ENCODE measurements at places on chromosomes 7 and 10.
A peak's percentile ranks its signal among the peaks of the same experiment; 100 is the strongest.

- no peak for DNase-seq
- H3K27ac ChIP-seq, result no peak overlapping the region
- H3K27me3 ChIP-seq, result no peaks in the 10 kb centered on the region
- no peaks in the 10 kb centered on the region for H3K4me1 ChIP-seq
- H3K36me3 ChIP-seq, result no peaks in the 10 kb centered on the region
- no peak overlapping the region for H3K4me3 ChIP-seq
Observed at GRCh38 chr7:111681242-111681641, 119.0 kb upstream of the IMMP2L start.

- H3K4me3 ChIP-seq, result no peak overlapping the region
- no peaks in the 10 kb centered on the region for H3K27me3 ChIP-seq
- H3K36me3 ChIP-seq, result no peaks in the 10 kb centered on the region
- DNase-seq, result no peak
- H3K4me1 ChIP-seq, result no peaks in the 10 kb centered on the region
Observed at GRCh38 chr7:23913016-23913415, 203.0 kb downstream of the STK31 start.

DNA sequence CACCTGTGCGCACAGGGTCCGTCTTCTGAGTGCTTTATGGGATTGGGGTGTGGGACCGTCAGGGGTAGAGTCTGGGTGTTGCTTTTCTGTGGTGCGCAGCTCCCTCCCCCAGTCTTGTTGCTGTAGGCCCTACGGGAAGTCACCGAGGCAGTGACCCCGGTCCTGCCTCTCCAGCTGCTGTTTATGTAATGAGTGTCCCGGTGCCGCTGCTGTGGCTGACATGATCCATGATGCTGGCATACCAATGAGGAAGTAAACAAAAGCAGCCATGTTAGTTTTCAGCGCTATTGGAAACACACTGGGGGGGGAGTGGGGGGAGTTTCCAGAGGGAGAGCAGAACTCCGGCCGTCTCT lies 1.1 kb downstream of the TRIM8 start:
- peak overlapping the region; percentile 99 for H3K27ac ChIP-seq
- H3K36me3 ChIP-seq, result peaks cover 15% of the 10 kb centered on the region
- H3K4me1 ChIP-seq, result peaks cover 41% of the 10 kb centered on the region
- H3K4me3 ChIP-seq, result peak overlapping the region; percentile 94
- DNase-seq, result peak; percentile 92

GRCh38 chr7:27161214-27161720 lies 4.1 kb downstream of the HOXA9 start:
- peaks cover 16% of the 10 kb centered on the region for H3K4me1 ChIP-seq
- no peak for DNase-seq
- no peaks in the 10 kb centered on the region for H3K36me3 ChIP-seq
- H3K27ac ChIP-seq, result no peak overlapping the region

DNA sequence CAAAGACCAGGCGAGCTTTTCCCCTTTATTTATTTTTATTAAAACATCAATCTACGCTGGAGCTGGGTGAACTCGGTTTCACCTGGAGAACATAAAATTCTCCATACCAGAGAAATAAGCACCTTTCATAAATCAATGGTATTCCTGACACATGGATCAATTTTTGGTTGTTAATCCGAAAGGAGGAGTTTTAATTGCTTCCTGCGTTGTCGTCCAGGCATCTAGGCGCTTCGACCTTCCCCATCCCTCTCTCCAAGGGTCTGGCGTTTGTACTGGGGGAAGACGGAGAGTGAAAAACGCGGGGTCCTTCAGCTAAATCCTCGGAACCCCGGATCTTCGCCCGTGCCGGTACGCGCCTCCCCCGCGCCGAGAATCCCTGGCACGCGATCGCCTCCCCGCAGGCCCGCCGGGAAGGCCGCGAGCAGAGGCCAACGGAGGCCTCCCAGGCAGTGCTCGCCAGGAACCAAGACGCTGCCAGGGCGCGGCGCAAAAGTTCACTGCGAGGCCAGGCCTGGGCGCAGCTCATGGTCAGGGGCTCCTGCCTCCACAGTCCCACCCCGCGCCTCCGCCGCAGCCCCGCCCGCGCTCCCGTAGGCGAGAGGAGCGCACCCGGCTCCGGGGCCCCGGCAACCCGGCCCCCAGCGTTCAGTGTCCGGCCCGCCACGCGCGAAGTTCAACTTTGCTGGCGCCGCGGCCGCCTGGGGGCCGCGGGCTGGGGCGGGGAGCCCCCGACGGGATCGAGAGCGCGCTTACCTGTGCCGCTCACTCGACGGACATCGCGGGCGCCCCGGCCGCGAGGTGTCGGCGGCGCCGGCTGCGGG lies 8.3 kb upstream of the EBF3 start:
- no peak overlapping the region for H3K27ac ChIP-seq
- H3K4me1 ChIP-seq, result peaks cover 23% of the 10 kb centered on the region
- no peak for DNase-seq
- H3K27me3 ChIP-seq, result peaks cover 42% of the 10 kb centered on the region
- no peak overlapping the region for H3K4me3 ChIP-seq

DNA sequence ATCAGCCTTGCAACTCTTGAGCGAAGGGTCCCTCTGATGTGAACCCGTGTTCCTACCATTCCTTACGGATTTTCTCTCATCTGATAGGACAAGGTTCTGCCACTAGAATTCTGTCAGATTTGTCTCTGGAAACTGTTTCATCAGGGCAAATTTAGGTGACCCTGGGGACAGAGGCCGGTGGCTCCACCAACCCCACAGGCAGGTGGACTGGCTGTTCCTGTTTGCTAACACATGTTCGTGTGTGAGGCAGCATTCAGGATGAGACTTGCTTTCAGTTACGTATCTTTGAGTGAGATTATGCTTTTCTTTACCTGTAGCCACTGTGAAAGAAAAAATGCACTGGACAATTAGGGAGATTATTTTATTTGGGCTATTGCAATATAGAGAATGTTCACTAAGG lies 449.9 kb downstream of the INHBA start:
- no peak overlapping the region for H3K27ac ChIP-seq
- DNase-seq, result no peak
- H3K4me1 ChIP-seq, result no peaks in the 10 kb centered on the region
- H3K36me3 ChIP-seq, result no peaks in the 10 kb centered on the region
- H3K27me3 ChIP-seq, result no peaks in the 10 kb centered on the region

- H3K36me3 ChIP-seq, result no peaks in the 10 kb centered on the region
- H3K27me3 ChIP-seq, result no peaks in the 10 kb centered on the region
- peaks cover 3% of the 10 kb centered on the region for H3K4me1 ChIP-seq
- no peak overlapping the region for H3K27ac ChIP-seq
- H3K4me3 ChIP-seq, result no peak overlapping the region
- peak; percentile 6 for DNase-seq
Observed at GRCh38 chr7:42945821-42946626, 13.8 kb downstream of the MRPL32 start.

GRCh38 chr7:156318426-156318825 lies 322.1 kb upstream of the RNF32 start:
- DNase-seq, result no peak
- H3K27me3 ChIP-seq, result no peaks in the 10 kb centered on the region
- no peaks in the 10 kb centered on the region for H3K4me1 ChIP-seq
- H3K36me3 ChIP-seq, result no peaks in the 10 kb centered on the region
- no peak overlapping the region for H3K27ac ChIP-seq
- H3K4me3 ChIP-seq, result no peak overlapping the region

GRCh38 chr7:155456738-155457543 lies 988 bp upstream of the EN2 start:
- no peak overlapping the region for H3K27ac ChIP-seq
- peak; percentile 90 for DNase-seq
- no peaks in the 10 kb centered on the region for H3K36me3 ChIP-seq
- peaks cover 95% of the 10 kb centered on the region for H3K27me3 ChIP-seq
- peaks cover 47% of the 10 kb centered on the region for H3K4me1 ChIP-seq

DNA sequence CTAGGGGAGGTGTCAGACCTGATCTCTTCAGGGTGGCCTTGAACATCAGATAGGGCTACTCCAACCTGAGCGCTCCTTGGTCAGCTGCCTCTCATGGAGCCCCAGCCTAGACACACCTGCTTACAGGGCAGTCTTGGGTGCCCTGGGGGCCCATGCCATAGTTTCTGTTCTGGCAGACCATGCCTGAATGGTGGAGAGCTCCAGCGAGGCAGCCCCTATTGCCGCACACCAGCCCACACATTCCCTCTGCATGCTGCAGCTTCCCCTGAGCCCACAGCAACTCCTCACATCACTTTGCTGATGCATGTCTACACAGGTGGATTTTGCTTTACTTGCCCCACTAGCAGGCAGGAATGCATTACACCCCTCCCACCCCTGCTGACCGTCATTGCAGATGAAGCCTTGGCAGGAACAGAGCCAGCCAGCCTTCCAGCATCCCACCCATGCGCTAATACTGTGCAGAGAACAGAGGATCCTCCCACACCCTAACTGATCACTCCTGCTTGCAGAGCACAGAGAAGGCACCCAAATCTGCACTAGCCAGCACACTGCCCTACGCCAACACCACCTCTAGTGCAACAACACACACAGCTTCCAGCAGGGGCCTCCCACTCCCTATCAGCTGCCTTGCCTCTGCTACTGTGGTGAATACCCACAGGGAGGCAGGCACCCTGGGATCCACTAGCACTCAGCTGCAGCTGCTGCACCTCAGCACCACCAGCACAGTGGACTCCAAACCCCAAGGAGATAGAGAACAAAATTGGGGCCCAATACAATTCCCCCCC lies 43.0 kb upstream of the GRM3 start:
- no peak overlapping the region for H3K4me3 ChIP-seq
- no peak for DNase-seq
- no peak overlapping the region for H3K27ac ChIP-seq
- no peaks in the 10 kb centered on the region for H3K36me3 ChIP-seq

DNA sequence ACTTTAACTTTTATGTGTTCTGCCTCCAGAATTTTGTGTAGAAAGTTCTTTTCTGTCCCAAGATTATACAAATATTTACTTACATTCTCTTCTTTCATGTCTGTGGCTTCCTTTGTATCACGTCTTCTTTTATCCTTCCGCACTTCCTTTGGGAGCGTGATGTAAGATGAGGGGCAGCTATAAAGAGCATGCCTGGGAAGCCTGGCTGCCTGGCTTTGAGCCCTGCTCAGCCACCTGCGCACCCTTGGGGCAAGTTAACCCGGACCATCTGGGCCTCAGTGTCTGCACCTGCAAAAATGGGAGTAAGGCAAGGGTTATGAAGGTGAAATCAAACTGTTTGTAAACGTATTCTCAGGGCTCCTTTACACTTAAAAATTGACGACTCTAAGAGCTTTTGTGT lies 25.2 kb downstream of the PALD1 start:
- H3K36me3 ChIP-seq, result no peaks in the 10 kb centered on the region
- no peak overlapping the region for H3K4me3 ChIP-seq
- H3K27ac ChIP-seq, result peak overlapping the region; percentile 76
- DNase-seq, result no peak
- H3K27me3 ChIP-seq, result no peaks in the 10 kb centered on the region
- H3K4me1 ChIP-seq, result peaks cover 9% of the 10 kb centered on the region

- DNase-seq, result peak; percentile 29
- H3K27me3 ChIP-seq, result peaks cover 98% of the 10 kb centered on the region
- H3K4me3 ChIP-seq, result peak overlapping the region; percentile 39
- H3K36me3 ChIP-seq, result no peaks in the 10 kb centered on the region
- H3K27ac ChIP-seq, result peak overlapping the region; percentile 99
Observed at GRCh38 chr7:27105301-27106031, 3.0 kb upstream of the HOXA2 start.

DNA sequence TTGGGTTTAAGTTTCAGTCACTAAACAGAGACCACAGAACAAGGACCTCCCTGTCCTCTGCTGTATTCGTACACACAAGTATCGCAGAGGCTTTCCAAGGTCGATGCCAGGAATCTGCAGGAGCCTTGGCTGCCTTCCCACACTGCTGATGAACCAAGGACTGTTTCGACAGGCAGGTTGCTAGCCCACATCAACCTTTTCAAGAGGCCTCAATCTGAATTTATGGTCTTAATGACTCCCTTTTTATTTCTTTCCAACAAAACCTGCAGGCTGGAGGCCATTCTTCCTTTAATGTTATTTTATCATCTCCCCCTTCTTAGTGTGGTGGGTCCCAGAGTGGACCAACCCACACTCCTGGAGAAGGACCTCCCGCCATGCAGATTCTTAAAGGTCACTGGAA lies 45.6 kb downstream of the JCAD start:
- H3K27me3 ChIP-seq, result no peaks in the 10 kb centered on the region
- no peaks in the 10 kb centered on the region for H3K4me1 ChIP-seq
- DNase-seq, result peak; percentile 66
- H3K4me3 ChIP-seq, result no peak overlapping the region

GRCh38 chr7:100808354-100808875 lies 18.9 kb downstream of the EPHB4 start:
- DNase-seq, result no peak
- H3K4me1 ChIP-seq, result peaks cover 5% of the 10 kb centered on the region
- peaks cover 93% of the 10 kb centered on the region for H3K36me3 ChIP-seq

- H3K4me3 ChIP-seq, result no peak overlapping the region
- no peak overlapping the region for H3K27ac ChIP-seq
- no peaks in the 10 kb centered on the region for H3K27me3 ChIP-seq
- H3K36me3 ChIP-seq, result no peaks in the 10 kb centered on the region
Observed at GRCh38 chr10:57955076-57955475, 312.6 kb downstream of the IPMK start.

GRCh38 chr10:11587722-11588259 lies 23.7 kb downstream of the USP6NL start:
- DNase-seq, result no peak
- no peak overlapping the region for H3K4me3 ChIP-seq
- no peak overlapping the region for H3K27ac ChIP-seq
- no peaks in the 10 kb centered on the region for H3K4me1 ChIP-seq
- H3K36me3 ChIP-seq, result no peaks in the 10 kb centered on the region
- no peaks in the 10 kb centered on the region for H3K27me3 ChIP-seq

DNA sequence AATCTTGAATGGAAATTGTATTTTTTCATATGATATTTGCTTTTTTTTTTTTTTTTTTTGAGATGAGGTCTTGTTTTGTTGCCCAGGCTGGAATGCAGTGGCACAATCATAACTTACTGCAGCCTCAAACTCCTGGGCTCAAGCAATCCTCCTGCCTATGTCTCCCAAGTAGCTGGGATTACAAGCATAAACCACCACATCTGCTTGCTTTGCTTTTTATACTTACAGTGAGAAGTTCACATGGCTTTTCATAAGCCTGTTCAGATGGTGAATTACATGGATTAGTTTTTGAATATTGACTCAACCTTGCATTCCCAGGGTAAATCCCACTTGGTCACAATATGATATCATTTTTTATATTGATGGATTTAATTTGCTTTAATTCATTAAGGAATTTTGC lies 22.0 kb downstream of the LRRD1 start:
- no peak overlapping the region for H3K27ac ChIP-seq
- H3K27me3 ChIP-seq, result no peaks in the 10 kb centered on the region
- H3K4me3 ChIP-seq, result no peak overlapping the region
- no peak for DNase-seq

- H3K27me3 ChIP-seq, result peaks cover 53% of the 10 kb centered on the region
- peak overlapping the region; percentile 39 for H3K4me3 ChIP-seq
- no peak overlapping the region for H3K27ac ChIP-seq
- peak; percentile 40 for DNase-seq
Observed at GRCh38 chr10:13439313-13440184, 89.3 kb downstream of the BEND7 start.

GRCh38 chr10:47176903-47177868 lies 122.8 kb upstream of the GDF10 start:
- peaks cover 2% of the 10 kb centered on the region for H3K4me1 ChIP-seq
- DNase-seq, result no peak
- H3K27ac ChIP-seq, result no peak overlapping the region
- H3K4me3 ChIP-seq, result no peak overlapping the region
